Activated B cell treated with CpG ODN at 0.5 μM for 24 hours (primary cell): ENCODE measurements at places on chromosomes 13 and 19.

DNA sequence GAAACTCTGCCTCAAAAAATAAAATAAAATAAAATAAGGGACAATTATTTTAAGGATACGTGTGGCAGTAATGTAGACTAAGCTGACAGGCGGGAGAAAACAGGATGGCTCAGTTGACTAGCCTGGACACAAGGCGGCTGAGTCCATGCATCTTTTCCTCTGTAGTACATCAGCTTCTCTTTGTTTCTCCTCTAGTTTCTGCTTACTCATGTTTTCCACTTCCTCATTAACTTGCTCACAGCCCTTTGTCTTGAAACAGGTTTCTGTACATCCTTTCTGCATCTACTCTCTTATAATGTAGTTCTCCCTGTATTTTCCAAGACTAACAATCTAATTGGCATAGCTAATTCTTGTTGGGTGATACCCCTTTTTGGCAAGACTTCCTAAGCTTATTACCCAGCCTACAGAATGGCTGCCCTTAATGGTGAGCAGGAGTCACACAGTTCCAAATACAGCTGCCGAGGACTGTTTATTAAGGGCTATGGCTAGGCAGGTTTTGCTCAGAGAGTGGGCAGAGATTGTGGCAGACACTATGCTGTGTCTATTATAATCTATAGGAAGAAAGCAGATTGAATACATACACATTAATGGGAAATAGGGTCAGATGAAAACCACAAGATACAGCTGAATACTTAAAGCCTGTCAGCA lies 58.7 kb upstream of the KLF5 start:
- DNase-seq: no peak

- DNase-seq: no peak
Observed at GRCh38 chr13:84077271-84077670, 195.0 kb upstream of the SLITRK1 start.

- DNase-seq: no peak
Observed at GRCh38 chr19:57302020-57302465, 18.2 kb upstream of the ZNF543 start.

DNA sequence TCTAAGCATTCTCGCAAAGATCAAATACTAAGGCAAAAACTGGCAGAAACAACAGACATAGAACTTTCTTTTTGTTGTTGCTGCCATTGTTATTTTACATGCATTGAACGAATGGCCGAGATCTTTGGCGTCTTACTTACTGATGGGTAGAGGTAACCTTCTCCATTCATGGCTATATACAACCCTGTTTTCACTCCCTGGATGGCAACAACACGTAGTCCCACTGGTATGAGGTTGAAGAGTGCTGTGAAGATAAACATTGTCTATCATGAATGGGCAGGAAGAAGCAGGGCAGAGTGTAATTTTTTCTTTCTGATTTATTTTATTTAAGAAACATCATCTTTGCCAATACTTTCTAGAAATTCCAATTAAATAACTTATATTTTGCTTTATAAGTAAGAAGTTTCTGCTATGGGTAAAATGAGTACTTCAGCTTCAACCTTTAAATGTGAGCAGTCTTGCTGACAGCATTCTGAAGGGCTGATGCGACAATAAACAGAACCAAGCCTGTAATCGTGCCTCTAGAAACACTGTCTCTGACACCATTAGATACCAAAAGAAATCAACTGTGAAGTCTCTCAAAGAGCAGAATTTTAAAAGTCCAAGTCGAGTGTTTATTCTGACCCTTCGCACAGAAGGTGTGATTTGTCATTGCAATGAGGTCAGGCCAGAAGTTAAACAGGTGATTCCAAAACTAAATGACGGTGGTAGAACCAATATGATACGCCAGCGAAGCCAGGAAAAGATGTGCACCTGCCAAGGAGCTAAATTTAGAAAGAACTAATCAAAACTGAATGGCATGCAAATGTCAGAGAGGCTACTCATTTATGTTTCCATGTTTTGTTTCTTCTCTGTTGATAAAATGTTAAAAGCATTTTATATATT lies 416.4 kb downstream of the ITGBL1 start:
- DNase-seq: no peak

DNA sequence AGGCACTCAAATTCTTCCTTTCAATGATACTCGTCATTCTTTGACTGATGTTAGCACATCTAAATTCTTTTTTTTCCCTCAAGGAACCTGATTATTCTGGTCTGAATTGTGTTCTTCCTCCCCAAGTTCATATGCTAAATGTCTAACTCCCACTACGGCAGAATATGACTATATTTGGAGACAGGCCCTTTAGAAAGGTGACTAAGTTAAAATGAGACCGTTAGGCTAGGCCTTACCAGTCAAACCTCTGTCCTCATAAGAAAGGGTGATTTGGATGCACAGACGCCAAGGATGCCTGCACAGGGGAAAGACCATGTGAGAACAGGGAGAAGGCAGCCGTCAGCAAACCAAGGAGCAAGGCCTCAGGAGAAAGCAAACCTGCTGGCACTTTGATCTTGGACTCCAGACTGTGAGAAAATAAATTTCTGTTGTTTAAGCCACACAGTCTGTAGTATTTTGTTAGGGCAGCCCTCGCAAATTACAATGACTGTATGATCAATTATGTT lies 13.1 kb upstream of the FOXO1 start:
- no peak for DNase-seq

GRCh38 chr13:105240371-105240770 lies 1295.1 kb downstream of the EFNB2 start:
- no peak for DNase-seq

- DNase-seq: peak; percentile 73
Observed at GRCh38 chr19:940591-941291, 14.9 kb downstream of the ARID3A start.

DNA sequence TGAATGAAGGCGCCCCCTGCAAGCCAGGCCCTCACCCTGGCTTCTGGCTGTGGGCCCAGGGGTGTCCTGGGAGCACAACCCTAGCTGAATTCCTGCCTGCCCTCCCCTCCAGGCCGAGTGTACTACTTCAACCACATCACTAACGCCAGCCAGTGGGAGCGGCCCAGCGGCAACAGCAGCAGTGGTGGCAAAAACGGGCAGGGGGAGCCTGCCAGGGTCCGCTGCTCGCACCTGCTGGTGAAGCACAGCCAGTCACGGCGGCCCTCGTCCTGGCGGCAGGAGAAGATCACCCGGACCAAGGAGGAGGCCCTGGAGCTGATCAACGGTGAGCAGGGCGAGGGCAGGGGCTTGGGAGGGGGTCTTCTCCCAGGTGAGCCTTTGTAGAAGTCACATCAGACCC lies 3.2 kb downstream of the PIN1 start:
- DNase-seq: no peak

DNA sequence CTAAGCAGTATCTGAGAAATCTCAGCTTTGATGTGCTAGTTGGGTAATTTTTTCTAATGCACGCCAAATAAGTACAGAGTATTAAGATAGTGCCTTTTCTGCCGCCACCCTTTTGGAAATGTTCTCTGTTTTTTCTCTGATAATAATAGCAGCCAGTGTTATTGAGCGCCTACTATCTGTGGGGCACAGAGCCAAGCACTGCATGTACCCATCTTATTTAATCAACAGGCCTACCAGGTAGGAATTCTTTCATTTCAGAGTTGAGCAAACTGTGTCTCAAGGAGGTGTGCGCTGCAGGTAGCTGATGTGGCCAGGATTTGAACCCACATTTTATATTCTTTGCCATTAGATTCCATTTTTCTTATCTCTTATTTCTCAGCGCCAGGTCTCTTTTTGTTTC lies 1.4 kb downstream of the EPN1 start:
- no peak for DNase-seq
